ENCODE measurements at places on chromosomes 3 and 15.
A peak's percentile ranks its signal among the peaks of the same experiment; 100 is the strongest.

DNA sequence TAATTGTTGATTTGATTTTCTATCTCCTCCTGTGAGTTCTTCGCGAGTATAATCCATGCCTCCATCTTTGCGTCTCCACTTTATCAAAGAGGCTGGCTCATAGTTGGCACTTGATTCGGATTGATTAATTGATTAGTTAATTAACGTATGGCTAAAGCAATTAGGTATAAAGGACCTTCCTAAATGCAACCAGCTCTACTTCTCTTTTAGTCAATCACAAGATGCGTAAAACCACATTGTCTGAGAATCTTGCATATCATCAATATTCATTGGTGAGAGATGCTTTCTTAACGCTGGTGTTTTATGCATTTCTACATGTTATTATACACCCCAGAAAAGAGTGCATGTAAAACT, 56.4 kb upstream of the NR2F2 start:
- no peak overlapping the region for H3K4me3 ChIP-seq
- no peaks in the 10 kb centered on the region for H3K27me3 ChIP-seq
- H3K27ac ChIP-seq: no peak overlapping the region
- no peaks in the 10 kb centered on the region for H3K4me1 ChIP-seq
- H3K36me3 ChIP-seq: peaks cover 10% of the 10 kb centered on the region

DNA sequence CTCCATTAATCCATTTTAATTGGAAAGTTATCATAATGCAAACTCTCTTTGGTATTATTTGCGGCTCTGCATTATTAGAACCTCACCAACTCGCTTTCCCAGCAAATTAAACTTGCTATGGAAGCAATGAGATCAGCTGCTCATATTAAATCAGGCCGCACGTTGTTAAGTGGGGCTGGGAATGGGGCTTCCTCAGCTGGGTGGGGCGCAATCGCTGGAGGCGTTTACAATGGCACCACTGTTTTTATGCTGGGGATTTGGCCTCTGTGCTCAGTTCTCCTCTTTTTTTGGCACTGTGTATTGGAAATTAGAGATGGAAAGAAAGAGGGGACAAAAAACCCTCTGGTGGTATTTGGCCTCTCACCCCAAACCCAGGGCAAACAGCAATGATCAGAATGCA, 72.2 kb downstream of the RPLP1 start:
- H3K4me3 ChIP-seq: no peak overlapping the region
- peaks cover 67% of the 10 kb centered on the region for H3K27me3 ChIP-seq
- H3K4me1 ChIP-seq: no peaks in the 10 kb centered on the region
- H3K27ac ChIP-seq: no peak overlapping the region

GRCh38 chr3:58041182-58041825, 33.1 kb downstream of the FLNB start:
- DNase-seq: no peak
- no peak overlapping the region for H3K4me3 ChIP-seq
- peaks cover 25% of the 10 kb centered on the region for H3K4me1 ChIP-seq
- H3K27me3 ChIP-seq: no peaks in the 10 kb centered on the region
- H3K27ac ChIP-seq: peak overlapping the region; percentile 51

DNA sequence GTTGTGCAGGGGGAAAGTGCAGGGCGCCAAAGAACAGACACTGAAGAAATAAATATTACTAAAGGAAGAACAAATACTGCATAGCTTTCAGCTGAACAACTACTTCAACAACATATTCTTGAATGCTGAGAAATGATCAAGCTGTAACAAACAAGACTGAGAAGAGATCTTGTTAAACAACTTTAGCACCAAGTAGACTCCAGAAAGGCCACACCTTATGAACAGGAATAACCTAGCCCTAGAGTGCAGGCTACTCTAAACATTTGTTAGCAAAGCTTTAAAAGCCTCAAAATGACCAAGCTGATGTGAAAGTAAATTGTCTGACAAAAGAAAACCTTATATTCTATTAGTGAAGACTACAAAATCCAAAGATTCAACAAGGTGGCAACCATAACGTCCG, 83.2 kb downstream of the POLQ start:
- no peak overlapping the region for H3K4me3 ChIP-seq
- no peaks in the 10 kb centered on the region for H3K27me3 ChIP-seq
- H3K36me3 ChIP-seq: no peaks in the 10 kb centered on the region

DNA sequence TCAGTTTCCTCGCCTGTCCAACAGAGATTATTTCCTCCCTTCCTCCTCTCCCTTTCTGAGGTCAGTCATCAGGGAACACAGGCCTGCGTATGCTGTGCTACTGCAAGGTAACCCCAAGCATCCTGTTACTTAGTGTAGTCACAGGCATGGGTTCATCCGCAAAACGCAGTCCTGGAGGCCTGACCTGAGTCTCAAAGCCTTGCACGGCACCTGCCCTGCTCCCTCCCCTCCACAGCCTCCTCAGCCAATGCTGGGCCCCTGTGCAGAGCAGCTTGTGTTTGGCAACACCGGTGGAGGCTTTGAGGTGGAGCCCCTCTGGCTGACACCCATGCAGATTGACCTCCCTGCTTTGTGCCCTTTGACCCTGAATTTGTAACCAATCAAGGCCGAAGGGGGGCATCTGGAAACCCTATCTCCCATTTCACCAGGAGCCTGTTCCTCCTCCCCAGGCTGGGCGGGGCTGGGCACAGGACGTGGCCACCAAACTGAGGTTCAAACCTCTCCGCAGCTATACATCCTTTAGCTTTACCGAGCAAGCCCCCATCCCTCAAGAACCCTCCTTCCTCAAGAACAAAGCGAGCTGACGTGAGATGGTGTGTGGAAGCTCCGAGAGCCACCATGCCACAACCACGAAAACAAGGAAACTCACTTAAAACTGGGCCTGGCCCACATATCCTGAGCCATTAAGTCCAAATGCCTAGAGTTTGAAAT, 21.5 kb downstream of the TKT start:
- no peak for DNase-seq
- peaks cover 40% of the 10 kb centered on the region for H3K4me1 ChIP-seq
- H3K4me3 ChIP-seq: no peak overlapping the region
- peaks cover 63% of the 10 kb centered on the region for H3K36me3 ChIP-seq

DNA sequence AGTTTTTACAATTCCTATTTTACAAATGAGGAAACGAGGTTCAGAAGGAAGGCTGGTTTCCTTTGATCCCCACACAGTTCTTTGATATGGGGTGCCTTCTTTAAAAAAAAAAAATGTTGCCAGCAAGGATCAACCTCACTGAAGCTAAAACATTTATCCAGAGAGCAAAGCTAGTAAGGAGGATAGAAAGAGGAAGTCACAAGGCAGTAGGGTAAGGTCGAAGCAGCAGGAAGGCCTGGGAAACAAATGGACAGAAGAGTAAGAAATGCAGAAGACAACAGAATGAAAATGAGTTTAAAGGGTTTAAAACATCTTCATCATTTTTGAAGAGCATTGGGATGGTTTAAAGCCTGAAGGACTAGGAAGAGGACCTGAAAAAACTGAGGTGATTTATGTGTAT, 30.6 kb upstream of the CP start:
- no peak overlapping the region for H3K4me3 ChIP-seq
- no peak for DNase-seq
- no peaks in the 10 kb centered on the region for H3K4me1 ChIP-seq
- H3K27ac ChIP-seq: no peak overlapping the region
- H3K36me3 ChIP-seq: no peaks in the 10 kb centered on the region

- H3K36me3 ChIP-seq: no peaks in the 10 kb centered on the region
- H3K27ac ChIP-seq: no peak overlapping the region
- no peak for DNase-seq
- peaks cover 38% of the 10 kb centered on the region for H3K4me1 ChIP-seq
- H3K27me3 ChIP-seq: no peaks in the 10 kb centered on the region
Measured at GRCh38 chr3:195169011-195169649, 101.8 kb downstream of the XXYLT1 start.

Measured in esophagus squamous epithelium (tissue), 5 donors.